ENCODE measurements at places on chromosomes 5 and 9.

GRCh38 chr9:101139082-101139481 lies 110.6 kb downstream of the PLPPR1 start:
- DNase-seq: no peak

DNA sequence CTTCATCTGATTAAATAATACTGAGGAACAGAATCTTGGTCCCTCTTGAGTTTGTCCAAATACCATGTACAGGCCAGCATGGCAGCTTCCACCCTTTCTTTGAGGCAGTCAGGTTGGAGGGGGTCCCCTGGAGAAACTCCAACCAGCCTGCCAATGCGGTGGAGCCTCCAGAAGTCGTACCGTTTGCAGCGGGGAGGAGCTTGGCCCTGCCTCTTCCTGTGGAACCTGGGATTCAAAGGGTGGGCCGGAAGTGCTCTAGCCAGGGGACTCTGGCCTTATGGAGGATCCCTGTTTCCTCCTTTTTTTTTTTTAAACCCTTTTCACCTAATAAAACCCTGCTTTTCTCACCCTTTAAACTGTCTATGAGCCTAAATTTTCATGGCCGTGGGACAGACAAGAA lies 216.3 kb upstream of the ZNF608 start:
- no peak for DNase-seq

DNA sequence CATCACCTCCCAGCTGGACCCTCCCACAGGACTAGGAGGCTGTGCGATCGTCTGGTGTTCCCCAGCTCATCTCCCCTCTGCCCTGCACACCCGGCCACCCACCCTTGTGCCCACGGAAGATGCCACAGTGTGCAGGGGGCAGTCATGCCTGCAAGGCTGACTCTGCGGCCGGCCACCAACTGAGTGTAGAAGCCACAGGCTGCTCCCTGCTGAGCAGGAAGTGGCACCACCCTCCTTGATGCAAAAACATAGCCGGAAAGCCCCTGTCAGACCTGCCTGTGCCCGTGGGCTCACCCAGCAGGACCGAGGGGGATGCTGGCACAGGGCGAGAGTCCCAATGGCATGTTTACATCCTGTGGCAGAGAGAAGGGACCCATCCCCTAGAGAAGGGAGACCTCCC lies 40.3 kb upstream of the SLC12A7 start:
- no peak for DNase-seq

DNA sequence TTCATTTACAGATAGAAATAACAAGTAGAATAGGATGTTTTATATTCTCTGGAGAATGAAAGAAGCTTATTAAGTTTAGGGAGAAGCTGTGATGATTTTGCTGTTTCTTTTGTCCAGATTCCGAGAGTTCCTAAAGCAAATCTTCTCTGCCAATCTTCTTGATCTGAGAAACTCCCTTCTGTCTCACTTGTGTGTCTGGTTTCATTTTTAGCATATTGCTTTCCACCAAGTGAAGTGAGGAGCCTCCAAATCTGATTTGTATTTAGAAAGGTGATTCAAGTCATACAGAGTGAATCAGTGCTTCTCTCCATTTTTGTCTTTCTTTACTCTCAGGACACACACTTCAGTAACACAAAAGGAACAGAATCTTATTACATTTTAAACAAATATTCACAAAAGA lies 48.4 kb downstream of the STX17 start:
- no peak for DNase-seq

DNA sequence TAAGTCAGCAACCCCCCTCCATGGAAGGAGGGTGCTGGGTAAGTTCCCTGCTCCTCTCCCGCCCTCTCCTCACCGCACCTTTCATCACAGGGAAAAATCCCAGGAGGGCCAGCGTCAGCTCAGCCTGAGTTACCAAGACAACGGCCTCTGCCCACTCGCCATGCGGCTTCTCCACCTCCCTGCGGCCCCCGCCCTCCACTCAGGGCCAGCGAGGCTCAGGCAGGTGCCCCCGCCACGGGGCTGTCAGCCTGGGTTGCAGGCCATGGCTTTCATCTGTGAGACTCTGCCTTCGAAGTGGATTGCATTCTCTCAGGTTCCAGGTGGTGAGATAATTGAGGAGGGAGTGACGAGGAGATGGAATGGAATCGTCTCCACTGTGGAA lies 27.2 kb upstream of the LAMC3 start:
- no peak for DNase-seq

- DNase-seq: no peak
Observed at GRCh38 chr9:106486685-106487084, 376.3 kb upstream of the ZNF462 start.

- no peak for DNase-seq
Observed at GRCh38 chr5:176152191-176152929, 85.9 kb upstream of the SIMC1 start.

GRCh38 chr5:145996135-145996534 lies 59.8 kb downstream of the SH3RF2 start:
- DNase-seq: no peak

DNA sequence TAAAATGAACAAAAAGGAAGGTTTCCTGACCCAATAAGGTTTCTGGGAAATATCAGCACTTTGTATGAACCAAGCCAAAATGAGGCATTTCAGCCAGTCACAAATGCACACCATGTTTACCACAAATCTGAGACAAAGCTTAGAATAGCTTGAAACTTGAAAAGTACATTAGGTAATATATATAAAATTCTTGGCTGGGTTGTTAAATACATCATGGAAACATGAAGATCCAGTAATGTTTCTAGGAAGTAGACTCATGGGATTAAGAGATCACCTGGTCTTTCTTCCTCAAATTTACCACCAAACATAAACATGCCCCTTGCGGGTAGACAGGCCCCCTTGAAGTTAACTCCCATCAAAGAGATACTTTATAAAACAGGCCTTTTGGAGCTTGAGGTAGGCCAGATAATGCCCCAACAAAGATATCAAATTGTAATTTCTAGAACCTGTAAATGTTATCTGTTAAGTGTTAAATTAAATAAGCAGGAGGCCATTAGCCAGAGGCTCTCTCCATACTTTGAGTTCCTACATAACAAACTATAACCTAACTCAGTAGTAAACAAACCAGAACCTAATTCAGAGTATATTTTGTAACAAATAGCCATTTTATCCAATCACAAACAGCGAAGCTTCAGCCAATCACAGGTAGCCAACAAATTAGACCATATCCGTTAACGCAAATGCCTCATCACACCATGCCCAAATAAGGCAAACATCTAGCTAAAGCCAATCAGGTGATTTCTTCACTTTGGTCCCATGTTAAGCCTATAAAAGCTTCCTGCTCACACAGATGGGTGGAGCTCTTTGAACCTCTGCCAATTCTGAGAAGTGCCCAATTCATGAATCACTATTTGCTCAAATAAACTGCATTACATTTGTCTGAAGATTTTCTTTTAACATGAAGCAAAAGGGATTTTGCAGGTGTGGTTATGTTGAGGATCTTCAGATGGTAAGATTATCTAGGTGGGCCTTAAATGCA lies 127.9 kb upstream of the TARS1 start:
- DNase-seq: peak; percentile 90

GRCh38 chr9:11275158-11275695 lies 662.4 kb upstream of the PTPRD start:
- no peak for DNase-seq

DNA sequence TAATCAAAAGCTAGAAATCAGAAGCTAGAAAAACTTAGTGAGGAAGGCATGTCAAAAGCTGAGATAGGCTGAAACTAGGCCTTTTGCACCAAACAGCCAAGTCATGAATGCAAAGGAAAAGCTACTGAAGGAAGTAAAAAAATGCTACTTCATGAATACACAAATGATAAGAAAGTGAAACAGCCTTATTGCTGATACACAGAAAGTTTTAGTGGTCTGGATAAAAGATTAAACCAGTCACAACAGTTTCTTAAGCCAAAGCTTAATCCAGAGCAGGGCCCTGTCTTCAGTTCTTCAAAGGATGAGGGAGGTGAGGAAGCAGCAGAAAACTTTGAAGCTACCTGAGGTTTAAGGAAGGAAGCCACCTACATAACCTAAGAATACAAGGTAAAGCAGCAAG lies 102.5 kb upstream of the SH3GL2 start:
- DNase-seq: no peak

DNA sequence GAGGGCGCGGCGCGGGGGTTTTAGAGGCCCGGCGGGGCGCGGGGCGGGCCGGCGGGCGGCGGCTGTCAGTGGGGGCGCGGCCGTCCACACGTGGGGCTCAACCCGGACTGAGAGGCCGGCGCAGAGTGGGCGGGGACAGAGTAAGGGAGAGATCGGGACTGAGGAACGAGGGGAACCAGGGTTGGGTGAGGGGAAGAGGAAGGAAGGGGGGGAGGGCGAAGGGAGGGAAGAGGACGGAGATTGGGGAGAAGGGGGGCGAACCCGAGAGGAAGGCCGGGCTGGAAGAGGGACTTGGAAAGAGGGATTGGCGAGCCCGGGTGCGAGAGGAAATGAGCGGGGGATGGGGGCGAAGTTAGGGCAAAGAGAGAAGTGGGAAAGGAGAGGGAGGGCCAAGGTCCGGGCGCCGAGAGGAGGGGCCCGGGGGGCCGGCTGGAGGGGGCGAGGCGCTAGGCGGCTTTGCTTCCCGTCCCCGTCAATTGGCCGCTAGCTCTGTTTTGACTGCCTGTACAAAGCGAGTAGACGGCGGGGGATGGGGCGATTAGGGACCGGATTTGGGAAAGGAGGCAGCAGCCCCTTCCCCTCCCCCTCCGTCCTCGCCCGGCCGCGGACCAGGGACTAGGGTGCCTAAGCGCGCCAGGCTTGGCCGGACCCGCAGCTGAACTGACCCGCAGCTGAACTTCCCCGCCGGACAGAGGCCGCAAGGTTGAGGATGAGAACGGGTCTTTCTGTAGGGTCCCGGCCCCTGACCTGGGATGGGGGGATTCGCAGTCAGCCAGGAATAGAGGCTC lies 399 bp upstream of the FBN2 start:
- DNase-seq: peak; percentile 99

- peak; percentile 51 for DNase-seq
Observed at GRCh38 chr9:117704024-117704575, at the start of gene TLR4. Gene TLR4 (plus strand): TSS chr9:117704403. CDS start chr9:117704473, 70 bp downstream.

DNA sequence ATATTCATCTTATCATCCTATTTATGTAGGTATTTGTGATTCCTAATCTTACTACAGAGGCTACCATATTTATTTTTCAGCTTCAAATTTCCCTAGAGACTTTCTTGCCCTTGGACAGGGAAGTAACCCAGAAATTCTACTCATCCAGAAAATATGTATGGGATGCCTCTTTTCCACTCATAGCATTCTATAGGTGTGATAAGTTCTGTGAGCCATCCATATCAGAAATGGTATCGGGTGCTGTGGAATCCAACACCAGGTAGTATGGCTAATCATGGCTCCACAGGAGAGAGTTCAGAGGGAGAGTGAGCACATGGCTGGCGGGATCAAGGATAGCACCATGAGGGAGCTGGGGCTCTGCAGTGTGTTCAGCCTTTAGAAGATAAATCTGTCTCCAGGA lies 349.3 kb upstream of the ACTBL2 start:
- no peak for DNase-seq

- DNase-seq: no peak
Observed at GRCh38 chr9:117392992-117393391, 21.9 kb downstream of the ASTN2 start.

GRCh38 chr9:18939943-18940342 lies 93.1 kb downstream of the SAXO1 start:
- DNase-seq: no peak

- no peak for DNase-seq
Observed at GRCh38 chr9:134591082-134591571, 50.5 kb upstream of the COL5A1 start.

Measured in RWPE2 (cell line).